NCI-H774 (cell line): ENCODE measurements at places on chromosomes 1 and 21.

- DNase-seq = no peak
Measured at GRCh38 chr1:115867216-115867615, 26.3 kb upstream of the NHLH2 start.

- DNase-seq = no peak
Measured at GRCh38 chr21:38774152-38774551, 31.6 kb upstream of the ETS2 start.

DNA sequence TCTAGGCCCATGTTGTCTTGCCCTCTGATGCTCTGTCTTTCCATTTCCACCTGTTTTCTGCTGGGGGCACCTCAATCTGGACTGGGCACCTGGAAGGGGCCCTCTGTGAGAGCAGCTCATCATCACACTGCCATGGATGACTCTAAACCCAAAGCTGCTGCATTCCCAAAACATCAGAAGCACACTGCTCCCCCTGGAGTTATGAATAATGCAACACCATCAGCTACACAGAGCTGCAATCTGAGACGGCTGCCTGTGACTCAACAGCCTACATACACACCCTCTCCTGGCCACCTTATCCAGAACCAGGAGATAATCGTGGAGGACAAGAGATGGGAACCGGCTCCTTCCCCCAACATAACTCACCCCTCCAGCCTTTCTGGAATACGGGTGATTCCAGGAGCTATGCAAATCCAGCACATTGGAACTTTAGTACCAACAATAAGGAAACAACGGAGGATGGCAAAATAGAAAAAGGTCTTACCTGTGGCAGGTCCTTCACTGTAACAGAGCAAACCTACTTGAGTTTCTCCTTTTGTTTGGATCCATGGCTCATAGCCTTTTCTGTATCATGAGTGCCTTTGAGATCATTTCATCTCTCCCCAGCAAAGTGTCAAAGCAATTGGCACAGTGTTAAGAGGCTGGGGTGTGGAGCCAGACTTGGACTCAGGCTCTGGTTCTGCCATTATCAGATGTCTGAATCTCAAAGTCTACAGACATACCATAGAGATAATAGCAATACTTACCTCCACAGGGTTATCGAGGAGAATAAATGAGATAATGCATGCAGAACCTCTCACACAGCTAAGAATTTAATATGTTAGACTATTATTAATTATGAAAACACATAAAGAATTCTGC, 29.3 kb downstream of the AK2 start:
- DNase-seq = no peak

GRCh38 chr1:36400514-36400824, 2.8 kb upstream of the LSM10 start:
- no peak for DNase-seq

DNA sequence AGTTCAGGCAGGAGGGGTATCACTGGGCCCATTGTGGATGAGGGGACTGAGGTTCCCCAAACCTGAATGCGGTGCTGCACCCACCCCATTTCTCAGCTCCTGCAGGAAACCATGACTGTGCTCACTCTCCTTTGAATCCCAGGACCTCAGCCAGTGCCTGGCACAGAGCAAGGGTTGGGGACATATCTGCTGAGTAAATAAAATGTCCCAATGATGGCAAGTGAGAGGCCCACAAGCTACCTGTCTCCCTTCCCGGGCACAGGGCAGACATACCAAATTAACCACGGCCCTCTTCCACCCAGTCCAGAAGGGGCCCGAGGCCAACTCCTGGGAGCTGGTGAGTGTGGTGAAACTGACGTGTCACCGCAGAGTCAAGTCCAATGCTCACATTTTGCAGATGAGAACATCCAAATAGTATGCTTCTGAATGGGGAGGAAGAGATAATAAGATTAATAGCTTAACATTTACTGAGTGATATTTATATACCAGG, 97.6 kb downstream of the EPHB2 start:
- DNase-seq = no peak
